ENCODE measurements at places on chromosomes 1 and 21. TPM values are rescaled to one million over a fixed set of nuclear protein-coding genes. Genes with fewer than 3 reads are reported as not detected.

Gene CBR3
- 8.2 TPM for total RNA-seq

GRCh38 chr1:158516966-158517365 lies 37.2 kb downstream of the OR6Y1 start:
- no peak overlapping the region for H3K4me3 ChIP-seq
- H3K36me3 ChIP-seq, result no peaks in the 10 kb centered on the region
- H3K27ac ChIP-seq, result no peak overlapping the region
- H3K4me1 ChIP-seq, result no peaks in the 10 kb centered on the region
- H3K27me3 ChIP-seq, result no peaks in the 10 kb centered on the region

DNA sequence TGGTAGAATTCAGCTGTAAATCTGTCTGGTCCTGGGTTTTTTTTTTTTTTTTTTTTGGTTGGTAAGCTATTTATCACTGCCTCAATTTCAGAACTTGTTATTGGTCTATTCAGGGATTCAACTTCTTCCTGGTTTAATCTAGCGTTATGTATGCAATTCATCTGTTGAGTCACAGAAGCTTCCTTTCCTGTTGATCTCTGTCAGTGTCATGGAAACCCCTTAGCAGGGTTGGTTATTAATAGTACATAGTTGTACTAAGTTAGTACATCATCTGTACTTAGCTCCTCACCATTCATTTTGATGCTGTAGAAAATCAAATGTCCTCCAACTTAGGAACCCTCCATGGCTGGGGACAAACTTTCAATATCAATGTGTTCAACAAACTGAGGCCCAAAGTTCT lies 51.0 kb upstream of the BARHL2 start:
- DNase-seq, result no peak
- H3K27ac ChIP-seq, result no peak overlapping the region
- no peaks in the 10 kb centered on the region for H3K36me3 ChIP-seq
- no peaks in the 10 kb centered on the region for H3K4me1 ChIP-seq
- no peak overlapping the region for H3K4me3 ChIP-seq

Gene SERTAD4
- 4.2 TPM for total RNA-seq

DNA sequence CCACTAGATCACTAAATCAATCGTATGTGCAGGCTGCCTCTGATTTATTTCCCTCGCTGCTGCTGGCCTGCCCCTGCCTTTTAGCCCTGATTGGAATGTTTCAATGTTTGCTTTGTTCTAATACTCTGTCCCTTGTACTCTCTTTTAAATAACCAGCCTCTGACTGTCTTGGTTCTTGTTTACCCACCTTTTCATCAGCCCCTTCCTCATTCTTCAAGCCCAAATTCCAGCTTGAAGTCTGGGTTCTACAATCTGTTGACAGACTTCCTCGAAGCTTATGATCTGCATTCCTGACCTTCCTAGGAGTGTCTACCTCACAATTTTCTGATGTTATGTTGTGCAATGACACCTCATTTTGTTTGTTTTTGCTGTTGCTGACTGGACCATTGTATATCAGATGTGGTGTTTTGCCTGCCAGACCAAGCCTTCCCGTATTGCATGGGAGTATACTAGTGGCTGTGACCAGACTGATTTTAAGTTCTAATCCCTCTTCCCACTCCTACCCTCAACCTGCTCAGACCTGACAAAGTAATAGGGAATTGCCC lies 46.6 kb upstream of the APOBEC4 start:
- no peak overlapping the region for H3K27ac ChIP-seq
- H3K4me3 ChIP-seq, result no peak overlapping the region
- H3K36me3 ChIP-seq, result no peaks in the 10 kb centered on the region
- H3K4me1 ChIP-seq, result no peaks in the 10 kb centered on the region
- no peak for DNase-seq

Gene CFAP74
- not detected for total RNA-seq

All from right atrium auricular region (tissue), 2 donors.